NCI-H345 (cell line): ENCODE measurements at places on chromosomes 7 and 10.

GRCh38 chr7:41420421-41420820 is 282.5 kb downstream of the INHBA start:
- no peak for DNase-seq

DNA sequence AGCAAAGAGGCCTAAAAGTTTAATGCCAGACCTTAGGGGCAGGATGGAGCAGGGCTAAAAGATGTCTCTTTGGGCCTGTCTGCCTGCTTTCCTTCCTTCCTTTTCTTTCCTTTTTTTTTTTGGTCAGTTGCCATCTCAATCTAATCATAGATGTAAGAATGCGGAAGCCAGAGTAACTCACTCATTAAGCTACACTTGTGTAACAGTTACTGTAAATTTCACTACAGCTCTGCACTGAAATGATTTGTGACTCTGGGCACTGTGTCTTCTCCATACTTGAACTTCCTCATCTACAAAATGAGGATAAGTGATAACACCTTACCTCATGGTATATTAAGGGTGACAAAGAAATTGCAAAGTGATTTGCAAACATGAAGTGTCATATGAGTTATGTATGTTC is 75.5 kb upstream of the AGK start:
- DNase-seq = no peak

DNA sequence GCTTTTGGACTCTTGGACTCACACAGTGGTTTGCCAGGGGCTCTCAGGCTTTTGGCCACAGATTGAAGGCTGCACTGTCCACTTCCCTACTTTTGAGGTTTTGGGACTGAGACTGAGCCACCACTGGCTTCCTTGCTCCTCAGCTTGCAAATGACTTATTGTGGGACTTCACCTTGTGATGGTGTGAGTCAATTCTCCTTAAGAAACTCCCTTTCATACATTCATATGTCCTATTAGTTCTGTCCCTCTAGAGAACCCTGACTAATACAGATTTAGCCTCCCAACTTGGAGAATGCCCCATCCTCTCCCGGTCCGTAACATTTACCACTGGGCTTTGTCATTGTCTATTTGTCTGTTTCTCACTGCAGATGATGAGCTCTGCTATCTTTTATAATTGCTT is 52.8 kb upstream of the CUL1 start:
- no peak for DNase-seq

DNA sequence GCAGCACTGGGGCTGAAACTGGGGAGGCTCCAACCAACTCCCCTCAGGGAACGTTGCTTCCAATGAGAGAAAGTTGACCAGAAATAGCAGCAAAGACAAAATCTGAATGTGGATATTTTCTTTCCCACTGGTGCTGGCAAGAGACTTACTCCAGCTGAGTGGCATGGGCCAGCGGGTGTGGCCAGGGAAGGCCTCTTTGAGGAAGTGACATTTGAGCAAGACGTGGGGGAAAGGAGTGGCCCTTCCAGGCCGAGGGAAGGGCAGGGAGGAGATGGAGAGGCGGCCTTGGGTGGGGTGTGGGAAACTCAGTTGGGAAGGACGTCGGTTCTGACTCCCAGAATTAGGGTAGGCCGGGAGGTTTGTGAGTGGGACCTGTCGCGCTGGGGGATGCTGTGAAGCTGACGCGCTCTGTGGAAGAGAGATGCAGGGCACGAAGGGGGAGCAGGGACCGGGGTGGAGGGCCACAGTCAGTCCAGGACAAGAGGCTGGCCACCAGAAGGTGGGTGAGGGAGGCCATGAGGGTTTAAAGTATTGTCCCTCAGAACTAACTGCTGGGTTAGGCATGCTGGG is 96.7 kb upstream of the IKZF1 start:
- no peak for DNase-seq

- no peak for DNase-seq
Measured at GRCh38 chr10:22500656-22501340, 155.5 kb downstream of the SPAG6 start.

DNA sequence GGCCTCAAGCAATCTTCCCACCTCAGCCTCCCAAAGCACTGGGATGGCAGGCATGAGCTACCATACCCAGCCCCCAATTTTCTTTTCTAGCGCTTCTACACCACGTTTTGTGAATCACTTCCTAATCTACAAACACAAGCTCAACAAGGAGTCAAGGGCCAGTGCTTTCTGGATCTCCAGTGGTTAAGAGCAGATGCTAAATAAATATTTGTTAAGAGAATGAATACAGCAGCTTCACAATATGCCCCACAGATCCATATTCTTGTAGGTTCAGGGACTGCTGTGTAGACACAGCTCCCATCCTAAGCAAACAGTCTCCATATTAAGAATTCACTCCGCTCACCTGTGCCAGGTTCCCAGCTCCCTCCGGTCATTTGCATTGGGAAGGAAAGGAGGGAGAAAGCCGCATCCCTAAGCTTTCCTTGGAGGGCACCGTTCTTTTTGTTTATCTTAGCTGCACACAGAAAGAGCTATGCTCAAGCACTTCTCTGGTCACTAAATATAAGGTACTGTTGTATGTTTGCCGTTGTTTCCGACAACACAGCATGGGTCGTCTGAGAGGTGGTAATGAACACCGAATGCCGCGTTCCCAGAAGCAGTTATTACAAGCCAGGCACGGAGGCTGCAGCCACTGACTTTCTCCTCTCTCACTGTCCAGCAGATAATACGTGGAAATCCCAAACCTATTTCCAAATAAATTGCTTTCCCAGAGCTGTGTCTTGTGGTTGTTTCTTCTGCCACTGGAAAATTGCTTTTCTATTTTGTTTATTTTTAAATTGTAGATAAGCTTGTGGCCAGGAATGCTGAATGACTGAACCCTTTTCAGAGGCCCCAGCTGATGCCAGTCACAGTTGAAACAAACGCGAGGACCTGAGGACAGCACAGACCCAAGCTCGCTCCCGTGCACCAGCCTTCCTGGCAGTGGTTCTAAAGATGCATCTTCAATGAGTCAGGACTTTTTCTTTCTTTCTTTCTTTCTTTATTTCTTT is 217.1 kb downstream of the PRPF18 start:
- peak; percentile 83 for DNase-seq

- DNase-seq = no peak
Measured at GRCh38 chr10:1215862-1216573, 159.8 kb downstream of the WDR37 start.

GRCh38 chr7:81533426-81533825 is 236.4 kb downstream of the HGF start:
- no peak for DNase-seq
